ENCODE measurements at places on chromosomes 7 and 10.

- DNase-seq: no peak
These were observed 30.9 kb upstream of the LMTK2 start for GRCh38 chr7:98075801-98076200.

DNA sequence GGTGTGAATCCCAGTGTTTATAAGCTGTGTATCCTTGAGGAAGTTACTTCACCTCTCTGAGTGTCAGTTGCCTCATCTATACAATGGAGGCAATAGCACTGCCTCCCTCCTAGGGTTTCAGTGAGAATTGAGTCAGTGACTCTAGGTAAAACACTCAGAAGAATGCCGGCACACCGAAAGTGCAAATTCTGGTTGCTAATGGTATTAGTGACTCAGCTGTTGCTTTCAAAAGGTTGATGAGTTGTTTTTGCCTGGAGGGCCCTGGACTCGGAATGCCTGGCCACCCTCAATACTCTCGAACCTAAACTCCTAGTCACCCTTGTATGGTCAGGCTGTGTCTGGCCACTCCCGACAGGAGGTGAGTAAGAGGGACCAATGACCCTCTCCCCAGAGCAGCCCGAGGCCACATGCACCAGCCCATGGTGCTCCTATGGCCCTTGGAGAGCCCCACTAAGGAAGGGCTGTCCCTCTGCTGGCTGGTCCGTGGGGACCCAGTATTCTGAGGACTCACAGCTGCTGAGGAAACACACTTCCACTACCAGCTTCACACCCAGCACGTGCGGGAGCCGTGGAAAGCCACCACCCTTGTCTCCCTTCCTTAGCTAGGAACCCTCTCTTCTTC, 60.2 kb downstream of the CALML3 start:
- DNase-seq: no peak

DNA sequence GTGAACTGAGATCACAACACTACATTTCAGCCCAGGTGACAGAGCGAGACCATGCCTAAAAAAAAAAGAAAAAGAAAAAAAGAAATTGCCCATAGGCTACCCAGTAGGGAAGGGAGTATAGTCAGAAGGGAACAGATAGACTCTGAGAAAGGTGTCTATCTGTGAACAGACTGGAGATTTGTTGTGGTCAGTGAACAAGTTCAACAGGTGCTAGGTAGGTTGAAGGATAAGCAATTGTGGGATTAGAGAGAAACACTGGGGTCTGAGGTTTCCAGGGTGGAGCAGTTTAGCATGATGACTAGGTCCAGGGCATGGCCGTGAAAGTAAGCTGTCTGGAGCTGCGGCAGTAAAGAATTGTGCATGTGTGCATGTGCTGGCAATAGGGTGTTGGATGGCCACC, 6.9 kb downstream of the LRGUK start:
- DNase-seq: no peak

DNA sequence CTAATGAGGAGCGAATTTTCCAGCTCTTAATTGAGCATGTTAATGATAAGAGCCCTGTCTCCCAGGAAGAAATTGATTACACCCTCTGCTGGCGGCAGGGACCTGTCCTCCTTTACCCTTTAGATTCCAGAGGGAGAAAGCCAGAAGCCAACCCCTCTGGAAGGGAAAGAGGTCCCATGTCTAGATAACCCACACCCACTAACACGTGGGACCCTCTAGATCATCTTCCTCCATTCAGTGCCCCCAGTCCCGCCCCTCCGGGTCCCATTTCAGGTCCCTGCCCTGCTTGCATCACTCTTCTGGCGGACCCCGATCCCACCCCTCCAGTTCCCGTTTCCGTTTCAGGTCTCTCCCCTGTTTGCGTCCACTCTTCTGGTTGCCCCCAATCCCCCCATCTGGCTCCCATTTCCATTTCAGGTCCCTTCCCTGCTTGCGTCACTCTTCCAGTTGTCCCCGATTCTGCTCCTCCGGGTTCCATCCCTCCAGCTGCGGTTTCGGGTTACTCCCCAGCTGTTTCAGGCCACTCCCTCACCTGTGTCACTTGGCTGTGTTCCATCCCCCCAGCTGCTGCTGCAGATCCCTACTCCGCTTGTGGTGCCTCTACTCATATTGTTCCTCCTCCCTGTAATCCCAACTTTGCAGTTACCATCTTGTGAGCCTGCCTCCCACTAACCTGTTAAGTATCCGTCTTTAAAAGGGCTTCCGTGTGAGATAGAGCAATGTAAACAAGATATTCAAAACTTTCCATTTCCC, 202.4 kb downstream of the SH2D4B start:
- no peak for DNase-seq

DNA sequence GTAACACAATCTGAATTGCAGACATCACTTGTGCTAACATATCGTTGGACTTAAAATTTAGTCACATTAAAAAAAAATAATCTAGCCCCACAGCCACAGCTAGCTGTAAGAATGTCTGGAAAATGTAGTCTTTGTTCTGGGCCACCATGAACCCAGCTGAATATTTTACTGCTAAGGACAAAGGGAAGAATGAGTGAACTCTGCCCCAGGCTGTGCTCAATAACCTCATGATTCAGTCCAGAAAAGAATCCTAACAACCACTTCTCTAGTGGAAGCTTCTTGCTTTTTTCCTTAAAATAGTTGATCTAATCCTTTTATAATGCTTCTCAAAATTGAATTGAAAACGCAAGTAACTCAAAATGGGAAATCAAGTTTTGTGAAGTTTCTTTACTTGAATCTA, 25.6 kb upstream of the SOSTDC1 start:
- no peak for DNase-seq

DNA sequence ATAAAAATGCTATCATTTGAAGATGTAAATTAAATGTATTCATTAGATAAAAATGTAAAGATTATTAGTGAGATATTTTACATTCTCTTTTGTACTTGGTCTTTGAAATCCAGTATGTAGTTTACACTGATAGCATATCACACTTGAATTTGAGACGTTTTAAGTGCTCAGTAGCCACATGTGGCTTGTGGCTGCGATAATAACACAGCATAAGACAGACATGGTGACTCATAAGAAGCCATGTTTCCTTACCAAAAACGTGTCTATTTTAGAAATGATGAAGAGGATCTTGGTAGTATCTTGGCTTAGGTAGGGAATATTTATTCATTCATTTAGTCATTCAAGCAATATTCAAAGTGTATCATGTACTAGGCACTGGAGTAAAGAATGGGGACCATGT, 149.3 kb downstream of the POU6F2 start:
- DNase-seq: no peak

DNA sequence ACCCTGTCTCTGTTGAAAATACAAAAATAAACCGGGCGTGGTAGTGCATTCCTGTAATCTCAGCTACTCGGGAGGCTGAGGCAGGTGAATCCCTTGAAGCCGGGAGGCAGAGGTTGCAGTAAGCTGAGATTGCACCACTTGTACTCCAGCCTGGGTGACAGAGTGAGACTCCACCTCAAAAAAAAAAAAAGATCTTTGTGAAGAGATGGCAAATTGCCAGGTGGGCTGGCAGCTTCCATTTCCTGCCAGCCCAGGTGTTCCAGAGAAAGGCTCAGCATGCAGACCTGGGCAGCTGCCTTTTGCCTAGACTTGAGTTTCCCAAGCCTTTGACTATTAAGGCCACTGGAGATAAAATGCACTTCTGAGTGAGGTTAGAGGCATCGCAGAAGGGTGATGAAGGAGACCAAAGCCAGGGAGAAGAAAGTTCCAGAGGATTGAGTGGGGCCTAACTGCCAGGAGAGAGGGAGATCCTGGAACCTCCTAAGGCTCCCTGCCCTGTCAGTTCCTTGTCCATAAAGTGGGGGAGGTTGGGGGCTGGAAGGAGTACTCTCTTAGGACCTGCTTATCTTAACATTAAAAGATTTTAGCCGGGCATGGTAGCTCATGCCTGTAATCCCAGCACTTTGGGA, 10.0 kb upstream of the DDIT4 start:
- DNase-seq: no peak

- no peak for DNase-seq
These were observed 137.6 kb downstream of the RGS10 start for GRCh38 chr10:119404719-119405519.

GRCh38 chr7:38177621-38178003, 433 bp upstream of the STARD3NL start:
- no peak for DNase-seq

DNA sequence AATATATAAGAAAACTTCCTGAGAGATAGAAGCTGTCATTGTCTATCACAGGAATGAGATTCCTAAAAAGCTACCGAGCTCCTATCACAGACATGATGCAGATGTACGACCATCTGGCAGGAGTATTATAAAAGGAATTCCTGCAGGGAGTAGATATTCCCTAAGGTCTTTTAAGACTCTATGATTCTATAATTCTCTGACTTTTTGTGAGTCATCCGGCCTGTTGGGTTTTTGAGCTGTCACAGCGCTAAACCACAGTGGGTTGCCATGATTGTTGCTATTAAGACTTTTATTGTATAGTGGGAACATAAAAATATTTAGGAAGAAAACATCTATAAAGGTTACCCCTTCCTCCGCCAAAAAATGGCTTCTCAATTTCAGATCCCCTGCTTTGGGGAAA, 223.4 kb downstream of the BMPER start:
- DNase-seq: no peak

GRCh38 chr10:49286686-49287085, 12.3 kb upstream of the C10orf71 start:
- peak; percentile 40 for DNase-seq

DNA sequence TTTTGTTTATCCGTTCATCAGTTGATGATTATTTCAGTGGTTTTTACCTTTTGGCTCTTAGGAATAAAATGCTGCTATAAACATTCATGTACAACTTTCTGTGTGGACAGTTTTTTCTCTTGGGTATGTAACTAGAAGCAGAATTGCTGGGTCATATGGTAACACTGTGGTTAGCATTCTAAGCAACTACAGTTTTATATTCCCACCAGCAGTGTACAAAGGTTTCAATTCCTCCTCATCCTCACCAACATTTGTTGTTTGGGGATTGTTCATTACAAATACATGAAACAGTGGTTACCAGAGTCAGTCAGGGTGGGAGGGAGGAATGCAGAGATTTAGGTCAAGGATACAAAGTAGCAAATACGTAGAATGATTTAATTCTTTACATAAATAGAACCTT, 97.0 kb downstream of the NPSR1 start:
- DNase-seq: no peak

DNA sequence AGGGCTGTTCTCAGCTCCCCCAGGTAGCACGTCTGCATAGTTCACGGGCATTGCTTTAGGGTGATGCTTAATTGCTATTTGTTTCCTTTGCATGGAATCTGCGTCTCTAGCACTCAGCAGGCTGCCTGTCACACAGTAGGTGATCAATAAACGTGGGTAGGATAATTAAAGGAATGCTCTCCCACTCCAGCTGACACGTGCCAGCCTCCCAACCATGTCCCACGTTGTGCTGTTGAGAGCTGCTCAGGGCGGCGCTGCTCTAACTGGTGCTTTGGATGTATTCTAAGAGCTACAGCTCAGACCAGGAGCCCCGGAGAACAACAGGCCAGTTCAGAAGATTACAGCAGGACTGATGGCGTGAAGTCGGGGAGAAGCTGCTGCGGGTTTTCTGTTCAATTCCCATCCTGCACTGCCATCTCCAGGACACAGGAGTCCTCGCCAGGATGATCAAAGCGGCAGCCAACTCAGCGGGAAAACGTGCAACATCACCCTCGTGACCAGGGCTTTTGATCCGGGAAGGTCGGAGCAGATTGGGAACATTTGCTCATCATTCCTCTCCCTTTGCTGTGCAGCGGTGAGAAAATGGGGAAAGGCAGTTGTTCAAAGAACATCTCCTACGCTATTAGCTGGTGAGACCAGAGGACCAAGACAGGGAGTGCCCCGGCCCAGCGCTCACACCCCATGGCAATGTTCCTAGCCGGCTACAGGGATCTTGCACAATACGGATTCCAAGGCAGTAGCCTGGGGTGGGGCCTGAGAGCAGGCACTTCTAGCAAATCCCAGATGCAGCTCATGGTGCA, 50.5 kb upstream of the FOXK1 start:
- DNase-seq: no peak

Data from activated CD8-positive, alpha-beta memory T cell treated with anti-CD3 and anti-CD28 coated beads for 24 hours (primary cell).